Stimulated activated CD4-positive, alpha-beta T cell treated with anti-CD3 and anti-CD28 coated beads, Interleukin-15, amount 100 ng/mL, for 1 hour (primary cell): ENCODE measurements at places on chromosomes 13 and 19.

DNA sequence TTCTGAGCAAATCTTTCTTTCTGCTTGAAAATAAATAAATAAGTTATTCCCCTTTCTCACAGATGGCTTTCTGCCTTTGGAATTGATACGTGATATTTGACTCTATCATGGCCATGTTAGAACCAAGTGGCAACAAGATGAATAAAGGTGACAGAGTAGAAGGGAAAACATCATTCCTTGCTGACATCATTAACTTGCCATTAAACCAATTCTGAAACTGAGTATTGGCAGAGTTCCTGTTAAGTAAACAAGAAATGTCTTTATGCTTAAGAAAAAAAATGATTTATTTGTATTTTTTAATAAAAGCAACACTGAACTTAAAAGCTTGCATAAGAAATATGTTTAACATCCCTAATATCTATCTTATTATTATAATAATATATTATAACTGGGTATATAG is 828.1 kb downstream of the PCDH9 start:
- DNase-seq: no peak

GRCh38 chr13:33548069-33548468 is 262.5 kb upstream of the STARD13 start:
- DNase-seq: no peak

DNA sequence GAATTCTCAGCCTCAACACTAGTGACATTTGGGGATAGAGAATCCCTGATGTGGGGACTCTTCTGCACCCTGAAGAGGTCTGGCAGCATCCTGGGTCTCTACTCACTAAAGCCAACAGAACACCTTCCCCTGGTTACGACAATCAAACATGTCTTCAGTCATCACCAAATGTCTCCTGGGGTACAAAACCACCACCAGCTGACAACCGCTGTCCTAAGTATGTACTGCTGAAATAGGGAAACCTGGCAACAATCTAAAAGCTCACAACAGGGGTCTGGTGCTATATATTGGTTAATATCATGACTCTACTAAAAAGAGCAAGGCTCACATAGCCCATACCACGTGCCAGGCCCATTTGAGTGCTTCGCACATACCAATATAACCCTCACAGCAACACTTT is 13.4 kb downstream of the AKT2 start:
- no peak for DNase-seq

DNA sequence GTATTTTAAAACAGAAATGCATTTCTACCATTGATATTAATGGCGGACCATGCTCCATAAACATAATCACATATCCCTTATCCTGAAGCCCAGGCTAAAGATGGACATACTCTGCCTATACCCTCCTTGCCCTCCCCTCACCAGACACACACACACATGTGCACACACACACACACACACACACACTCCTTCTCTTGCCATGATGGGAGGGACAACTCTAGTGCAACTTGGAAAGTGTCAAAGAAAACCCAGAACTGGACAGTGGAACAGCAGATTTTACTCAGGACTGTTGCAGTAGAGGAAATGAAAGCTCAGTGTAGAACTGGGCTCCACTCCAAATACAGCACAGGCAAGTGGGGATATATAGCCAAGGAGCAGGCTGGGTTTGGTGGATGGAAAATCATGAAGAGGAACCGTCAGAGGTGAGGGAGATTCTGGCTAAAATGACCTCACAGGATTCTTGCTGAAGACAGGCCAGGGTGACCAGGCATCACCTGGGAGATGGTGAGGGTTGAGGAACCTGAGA is 40.8 kb downstream of the TNFRSF19 start:
- DNase-seq: no peak

DNA sequence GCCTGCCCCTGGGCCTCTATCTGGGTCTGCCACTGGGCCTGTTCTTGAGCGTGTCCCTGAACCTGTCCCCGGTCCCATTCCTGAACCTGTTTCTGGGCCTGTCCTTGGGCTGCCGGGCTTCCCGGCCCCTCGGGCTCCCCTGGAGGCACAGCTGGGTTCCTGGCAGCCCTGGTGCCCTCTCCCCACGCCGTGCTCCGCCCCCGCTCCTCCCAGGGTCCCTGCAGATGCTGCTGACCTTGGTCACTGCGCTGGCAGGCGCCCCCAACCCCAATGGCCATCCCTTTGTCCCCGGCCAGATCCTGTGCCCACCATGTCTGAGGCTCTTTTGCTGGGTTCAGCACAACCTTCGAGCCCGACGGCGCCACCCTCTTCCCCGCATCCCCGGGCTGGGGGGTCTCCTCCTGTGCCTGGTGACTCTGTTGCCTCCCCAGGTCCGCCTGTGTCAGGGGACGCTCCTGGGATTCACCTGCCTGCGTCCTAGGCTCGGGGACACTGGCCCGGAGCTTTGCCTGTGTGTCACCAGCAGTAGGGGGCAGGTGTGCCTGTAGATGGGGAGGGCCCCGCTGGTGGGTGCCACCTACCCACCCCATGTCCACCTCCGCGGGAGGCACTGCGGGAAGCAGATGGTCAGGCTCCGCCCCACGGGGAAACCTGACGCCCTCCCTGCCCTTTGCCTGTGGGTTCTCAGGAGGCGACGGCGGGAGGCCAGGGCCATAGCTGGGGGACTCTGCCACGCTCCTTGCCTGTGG is 41.0 kb upstream of the GRTP1 start:
- DNase-seq: no peak

- no peak for DNase-seq
These were observed 22.1 kb downstream of the ADGRL1 start for GRCh38 chr19:14183741-14184350.

DNA sequence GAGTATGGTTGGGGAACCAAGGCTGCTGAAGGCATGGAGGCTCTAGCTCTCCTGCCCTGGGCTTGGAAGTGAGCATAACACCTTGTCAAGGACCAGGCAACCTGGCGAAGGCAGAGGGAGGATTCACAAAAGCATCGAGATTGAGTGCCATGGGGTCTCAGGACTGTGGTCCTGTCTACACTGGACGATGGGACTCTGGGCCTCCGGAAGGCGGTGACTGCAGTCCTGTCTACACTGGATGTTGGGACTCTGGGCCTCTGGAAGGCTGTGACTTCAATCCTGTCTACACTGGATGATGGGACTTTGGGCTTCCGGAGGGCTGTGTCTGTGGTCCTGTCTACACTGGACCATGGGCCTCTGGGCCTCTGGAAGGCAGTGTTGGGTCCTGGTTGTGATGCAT is 290.4 kb downstream of the TEX29 start:
- no peak for DNase-seq

GRCh38 chr13:48563626-48564025 is 30.7 kb upstream of the RCBTB2 start:
- no peak for DNase-seq

DNA sequence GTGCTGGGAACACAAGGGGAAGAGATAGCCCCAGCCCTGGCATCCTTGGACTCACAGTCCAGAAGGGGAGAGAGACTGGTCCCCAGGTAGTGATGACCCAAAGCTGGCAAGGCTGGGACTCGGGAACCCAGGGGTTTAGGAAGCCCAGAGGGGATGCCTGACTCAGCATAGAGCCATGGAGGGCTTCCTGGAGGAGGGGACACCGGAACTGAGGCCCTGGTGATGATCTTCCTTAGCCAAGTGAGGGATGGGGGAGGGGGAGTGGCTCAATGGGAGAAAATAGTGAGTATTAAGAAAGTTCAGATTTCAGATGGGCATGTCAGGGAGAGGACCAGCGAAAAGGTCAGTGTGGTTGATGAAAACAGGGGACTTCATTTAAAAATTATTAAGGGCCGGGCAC is 26.8 kb downstream of the EXOC3L2 start:
- no peak for DNase-seq

DNA sequence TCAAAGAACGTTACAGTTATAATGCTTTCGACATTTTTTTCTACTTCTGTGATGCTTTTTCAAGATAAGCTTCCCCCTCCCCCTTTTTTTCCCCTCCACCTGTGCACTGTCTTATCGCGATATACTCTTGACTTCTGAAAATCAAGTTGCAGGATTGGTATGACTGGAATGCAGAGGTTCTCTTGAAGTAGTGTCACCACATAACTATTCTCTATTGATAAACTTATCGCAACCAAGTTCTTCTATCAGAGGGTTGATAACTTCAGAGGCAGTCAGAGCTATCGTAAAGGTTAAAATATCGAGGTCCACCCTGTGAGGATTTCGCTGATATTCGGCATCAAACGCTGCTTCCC is 820 bp downstream of the EID2 start:
- DNase-seq: no peak

DNA sequence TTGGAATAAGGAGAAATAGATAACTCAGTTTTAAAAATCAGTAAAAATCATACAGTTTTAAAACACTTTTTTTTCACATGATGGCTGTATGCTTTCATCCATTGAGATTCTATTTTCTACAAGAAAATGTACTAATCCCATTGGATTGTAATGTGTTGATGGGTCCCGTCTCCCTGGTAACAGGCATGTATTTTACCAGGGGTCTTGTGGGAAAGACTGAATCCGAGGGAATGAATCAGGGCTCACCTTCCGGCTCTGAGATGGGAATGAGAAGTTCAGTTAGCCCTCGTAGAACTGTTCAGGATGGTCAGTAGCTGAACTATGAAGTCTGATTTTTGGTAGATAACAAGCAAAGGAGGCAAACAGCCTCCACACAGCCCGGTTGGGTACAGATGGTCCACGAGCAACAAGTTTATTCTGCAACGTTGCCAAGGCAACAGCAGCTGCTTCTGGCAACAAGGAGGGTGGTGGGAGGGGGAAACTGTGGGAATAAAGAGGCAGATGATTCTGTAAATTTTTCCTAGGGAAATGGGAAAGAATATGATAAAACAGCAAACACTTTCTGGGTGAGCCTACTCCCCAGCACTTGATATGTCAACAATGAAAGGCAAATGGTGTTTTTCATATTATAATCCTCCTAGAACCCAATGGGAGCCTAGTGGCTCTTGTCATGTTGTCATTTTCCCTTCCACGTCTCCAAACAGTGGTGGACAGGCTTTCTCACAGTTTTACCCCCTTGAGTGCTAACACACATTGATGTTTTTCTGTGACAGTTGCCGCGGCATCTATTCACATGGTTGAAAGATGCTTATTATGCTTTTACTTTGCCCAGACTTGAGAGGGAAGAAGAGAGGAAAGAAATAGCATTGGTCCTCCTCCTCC is 12.4 kb upstream of the SIAH3 start:
- DNase-seq: no peak

DNA sequence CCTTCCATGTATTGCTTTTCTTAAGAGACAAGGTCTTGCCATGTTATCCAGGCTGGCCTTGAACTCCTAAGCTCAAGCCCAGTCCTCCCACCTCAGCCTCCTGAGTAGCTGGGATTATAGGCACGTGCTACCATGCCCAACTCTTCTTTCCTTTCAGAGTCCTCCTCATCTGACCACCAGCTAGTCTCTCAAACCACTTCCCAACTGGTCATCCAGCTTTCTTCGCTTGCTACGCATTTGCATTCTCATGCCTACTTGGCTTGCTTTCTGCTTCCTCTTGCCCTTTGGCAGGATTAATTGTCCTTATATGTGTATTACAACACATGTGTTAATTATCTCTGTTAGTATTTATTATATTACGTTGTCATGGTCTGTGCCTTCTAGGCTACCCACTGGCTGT is 6.3 kb downstream of the GPR18 start:
- no peak for DNase-seq

DNA sequence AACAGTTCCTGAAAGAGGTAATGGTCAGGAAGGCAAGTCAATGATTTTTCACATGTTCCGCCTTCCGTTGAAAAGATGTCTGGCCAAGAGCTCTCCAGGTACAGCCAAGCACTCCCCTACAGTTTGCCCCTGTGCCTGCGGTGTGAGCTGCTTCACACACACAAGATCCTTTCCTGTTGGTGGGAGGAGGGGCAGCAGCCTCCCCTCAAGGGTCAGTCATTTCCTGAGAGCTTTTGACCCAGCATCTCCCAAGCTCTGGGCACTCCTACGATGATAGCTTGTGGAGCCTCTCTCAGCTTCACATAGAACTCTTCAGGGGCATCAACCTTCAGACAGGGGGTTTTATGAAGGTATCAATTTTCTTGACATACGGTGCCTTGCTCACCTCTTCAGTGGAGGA is 86.9 kb downstream of the DOCK9 start:
- DNase-seq: no peak

- no peak for DNase-seq
These were observed 58.6 kb upstream of the SPRY2 start for GRCh38 chr13:80399340-80400163.

GRCh38 chr13:84393981-84394625 is 511.8 kb upstream of the SLITRK1 start:
- DNase-seq: no peak

- no peak for DNase-seq
These were observed 1362.0 kb downstream of the PCDH9 start for GRCh38 chr13:65868099-65868498.

- DNase-seq: peak; percentile 27
These were observed 5.5 kb upstream of the IFI30 start for GRCh38 chr19:18167975-18168645.

- DNase-seq: no peak
These were observed 4.7 kb upstream of the POMP start for GRCh38 chr13:28654276-28654675.

- no peak for DNase-seq
These were observed 15.3 kb downstream of the ZNF536 start for GRCh38 chr19:30387311-30388115.

DNA sequence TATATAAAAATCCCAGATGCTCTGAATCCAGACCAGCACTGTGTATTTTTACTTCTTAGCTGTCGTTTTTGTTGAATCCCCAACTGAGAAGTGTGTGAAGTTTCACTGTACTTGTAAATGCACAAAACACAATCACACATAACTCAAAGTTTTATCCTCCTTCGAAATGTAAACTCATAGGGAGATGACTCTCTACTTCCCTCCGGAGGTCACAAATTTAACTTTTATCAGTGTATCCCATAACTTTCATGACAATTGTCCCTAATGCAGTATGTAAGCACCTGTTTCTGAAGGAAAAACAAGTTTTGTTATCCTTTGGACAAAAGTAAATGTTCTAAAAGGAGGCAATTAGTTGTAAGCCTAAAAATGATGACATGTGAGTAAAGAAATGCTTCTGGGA is 665.0 kb upstream of the SLITRK6 start:
- no peak for DNase-seq
